ENCODE measurements at places on chromosomes 6 and 20.
A peak's percentile ranks its signal among the peaks of the same experiment; 100 is the strongest.

DNA sequence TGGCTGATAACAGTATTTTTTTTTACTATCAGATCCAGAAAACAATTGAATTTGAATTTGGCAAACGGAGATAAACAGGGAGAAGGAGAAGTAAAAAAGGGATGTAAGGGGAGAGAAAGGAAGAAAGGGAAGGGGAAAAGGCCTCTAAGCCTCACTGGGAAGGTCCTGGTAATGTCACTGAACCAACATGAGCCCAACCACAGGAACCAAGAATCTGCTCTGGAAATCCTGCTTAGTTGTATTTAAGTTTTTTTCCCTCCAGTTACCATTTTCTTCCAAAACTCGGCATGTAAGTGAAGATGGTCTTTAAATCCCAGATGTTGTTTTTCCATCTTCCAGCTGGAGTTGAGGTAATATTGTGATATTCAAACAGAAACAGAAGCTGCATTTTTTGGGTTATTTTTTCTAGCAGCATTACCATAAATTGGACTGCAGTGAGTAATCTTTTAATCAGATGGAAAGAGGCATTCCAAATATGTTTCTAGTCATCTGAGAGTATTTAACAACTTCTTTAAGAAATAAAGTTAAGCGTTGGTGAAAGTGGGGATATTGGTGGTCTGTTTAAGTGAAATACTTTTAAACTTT is 91.1 kb downstream of the TXNDC5 start:
- DNase-seq, result no peak

DNA sequence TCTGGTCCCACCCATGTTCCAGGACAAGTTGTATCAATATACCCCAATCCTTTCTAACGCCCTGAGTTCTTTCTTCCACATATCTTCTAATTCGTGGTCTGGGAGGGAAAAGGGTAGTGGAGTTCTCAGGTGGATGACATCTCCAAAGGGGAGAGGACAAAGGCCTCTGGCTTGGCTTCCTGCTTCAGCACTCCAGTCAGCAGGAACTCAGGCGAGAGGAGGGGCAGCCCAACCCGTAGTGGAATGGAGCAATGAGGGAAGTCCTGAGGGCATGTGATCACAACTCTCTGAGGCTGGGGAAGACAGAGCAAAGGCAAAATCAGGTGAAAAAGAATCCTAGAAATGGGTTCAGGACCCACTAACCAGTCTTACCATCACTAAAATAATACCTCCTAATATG is 9.6 kb upstream of the NRM start:
- no peak for DNase-seq

GRCh38 chr20:64261138-64261537 is 5.6 kb downstream of the PCMTD2 start:
- no peak for DNase-seq

DNA sequence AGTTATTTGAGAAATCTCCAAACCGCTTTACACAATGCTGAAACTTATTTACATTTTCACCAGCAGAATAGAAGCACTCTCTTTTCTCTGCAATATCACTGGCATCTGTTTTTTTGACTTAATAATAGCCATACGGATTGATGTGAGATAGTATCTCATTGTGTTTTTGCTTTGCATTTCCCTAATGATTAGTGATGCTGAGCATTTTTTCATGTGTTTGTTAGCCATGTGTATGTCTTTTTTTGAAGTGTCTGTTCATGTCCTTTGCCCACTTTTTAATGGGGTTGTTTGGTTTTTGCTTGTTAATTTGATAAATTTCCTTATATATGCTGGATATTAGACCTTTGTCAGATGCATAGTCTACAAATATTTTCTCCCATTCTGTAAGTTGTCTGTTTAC is 73.6 kb downstream of the FBXO5 start:
- no peak for DNase-seq

DNA sequence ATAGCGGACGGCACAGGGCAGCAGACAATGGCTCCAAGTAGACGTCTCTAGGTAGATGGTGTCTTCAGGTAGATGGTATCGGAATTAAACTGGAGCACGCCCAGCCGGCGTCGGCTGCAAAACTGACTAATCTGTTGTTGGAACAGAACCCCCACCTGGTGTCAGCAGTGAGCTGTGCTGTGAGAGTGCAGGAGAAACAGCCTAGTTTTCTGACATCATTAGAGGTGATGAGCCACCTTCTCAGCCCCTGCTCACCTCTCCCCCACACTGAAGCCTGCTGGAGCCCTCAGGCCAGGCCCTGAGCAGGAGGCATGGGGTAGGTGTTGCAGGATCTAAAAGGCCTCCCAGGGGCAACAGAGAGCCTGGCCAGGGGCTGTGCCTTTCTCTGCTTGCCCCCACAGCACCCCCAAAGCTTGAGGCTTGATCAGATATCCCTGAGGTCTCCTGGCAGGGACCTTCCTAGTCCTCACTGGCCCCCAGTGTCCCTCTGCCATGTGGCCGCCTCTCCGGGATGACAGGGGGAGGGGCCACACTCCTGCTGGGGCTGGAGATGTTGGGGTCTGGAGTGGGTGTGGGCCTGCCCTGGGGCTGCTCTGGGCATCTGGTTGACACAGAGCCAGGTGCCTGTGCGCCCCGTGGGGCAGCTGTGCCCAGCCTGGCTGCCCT is 6.9 kb upstream of the HELZ2 start:
- DNase-seq, result peak; percentile 83

GRCh38 chr6:149451376-149452036 is 33.3 kb downstream of the ZC3H12D start:
- DNase-seq, result no peak

GRCh38 chr20:859751-860231 is 26.3 kb downstream of the FAM110A start:
- DNase-seq, result no peak

GRCh38 chr6:156657296-156657695 is 119.9 kb upstream of the ARID1B start:
- DNase-seq, result no peak

DNA sequence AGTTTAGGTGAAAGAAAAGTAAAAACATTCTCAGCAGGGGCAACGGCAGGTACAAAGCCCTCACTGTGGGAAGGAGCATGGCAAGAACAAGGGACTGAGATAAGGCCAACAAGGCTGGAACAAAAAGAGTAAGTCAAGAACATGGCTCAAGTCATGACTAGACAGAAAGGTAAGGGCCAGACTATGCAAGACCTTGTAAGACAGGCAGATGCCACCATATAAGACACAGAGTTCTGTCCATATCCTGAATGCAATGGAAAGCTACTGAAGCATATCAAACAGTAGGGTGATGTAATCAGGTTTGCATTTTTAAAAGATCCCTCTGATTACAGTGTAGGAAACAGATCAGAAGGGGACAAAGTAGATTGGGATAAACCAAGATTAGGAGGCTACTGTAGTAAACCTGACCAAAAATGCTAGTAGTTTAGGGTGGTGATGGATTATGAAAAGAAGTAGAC is 5.5 kb downstream of the REV3L start:
- DNase-seq, result no peak

DNA sequence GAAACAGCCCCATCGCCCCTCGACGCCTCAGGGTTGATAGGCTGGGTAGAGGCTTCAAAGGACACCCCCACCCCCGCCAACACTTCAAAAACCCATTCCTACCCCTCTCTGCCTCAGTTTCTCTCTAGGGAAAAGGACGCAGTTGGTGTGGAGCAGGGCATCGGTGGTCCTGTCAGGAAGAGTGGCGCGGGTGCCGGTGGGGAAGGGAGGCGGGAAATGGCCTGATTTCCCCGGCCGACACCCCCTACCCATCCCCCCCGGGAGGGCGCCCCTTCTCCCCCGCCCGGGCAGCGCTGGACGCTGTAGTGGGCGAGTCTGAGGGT is 367 bp downstream of the NRSN2 start:
- DNase-seq, result no peak

DNA sequence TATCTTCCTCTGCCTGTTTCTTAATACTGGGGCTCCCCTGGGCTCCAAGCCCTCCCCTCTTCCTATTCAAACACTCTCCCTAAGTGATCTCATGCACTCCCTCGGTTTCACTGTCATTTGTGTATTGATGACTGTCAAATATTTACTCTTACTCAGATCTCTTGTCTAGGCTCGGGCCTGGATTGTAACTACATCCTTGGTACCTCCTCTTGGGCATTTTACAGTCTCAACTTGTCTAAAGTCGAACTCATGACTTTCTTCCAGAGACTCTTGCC is 189.4 kb upstream of the PRDM1 start:
- DNase-seq, result no peak

DNA sequence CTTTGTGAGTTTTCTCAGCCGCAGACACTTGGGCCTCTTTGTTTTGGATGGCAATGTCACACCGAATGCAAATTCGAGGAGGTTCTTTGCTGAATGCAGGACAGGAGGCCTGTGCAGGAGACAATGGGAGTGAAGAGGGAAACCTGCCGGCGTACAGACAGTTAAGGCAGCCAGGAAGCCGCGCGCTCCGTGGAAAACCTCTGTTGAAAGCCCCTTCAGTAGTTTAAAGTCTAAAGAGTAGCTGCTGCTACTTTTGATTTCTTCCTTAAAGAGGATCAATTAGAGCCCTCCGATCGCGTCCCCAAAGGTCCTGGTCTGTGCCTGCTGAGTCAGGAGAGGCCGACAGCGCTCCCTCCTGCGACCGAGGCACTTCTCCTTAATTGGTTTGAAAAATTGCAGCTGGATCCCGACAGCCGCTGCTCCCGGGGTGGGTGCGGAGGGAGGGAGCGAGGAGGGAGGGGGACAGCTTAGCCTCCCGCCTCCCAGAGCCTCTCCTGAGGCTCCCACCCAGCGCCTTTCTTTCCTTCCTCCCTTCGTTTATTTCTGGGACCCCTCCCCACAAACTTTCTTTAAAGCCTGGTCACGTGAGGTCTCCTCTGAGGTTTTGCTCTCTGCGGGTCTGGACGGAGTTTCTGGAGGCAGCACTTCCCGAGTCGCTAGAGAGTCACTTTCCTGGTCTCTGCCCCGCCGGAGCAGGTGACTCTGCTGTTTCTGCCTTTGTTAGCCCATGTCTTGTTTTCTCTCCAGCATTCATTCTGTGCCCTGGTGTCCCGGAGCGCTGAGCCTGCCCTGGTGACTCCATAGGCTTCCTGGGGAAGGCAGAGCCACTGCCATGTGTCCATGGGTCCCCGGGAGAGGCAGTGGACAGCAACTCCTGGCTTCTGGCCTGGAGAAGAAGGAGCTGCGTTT is 22.3 kb upstream of the RPP40 start:
- DNase-seq, result no peak

- no peak for DNase-seq
These were observed 95.6 kb upstream of the ISM1 start for GRCh38 chr20:13125486-13125885.

- DNase-seq, result no peak
These were observed 44.5 kb downstream of the UST start for GRCh38 chr6:148791372-148791771.

- no peak for DNase-seq
These were observed 75.3 kb downstream of the TNFRSF21 start for GRCh38 chr6:47234266-47234933.

GRCh38 chr6:108133594-108134179 is 32.1 kb upstream of the NR2E1 start:
- DNase-seq, result no peak

GRCh38 chr6:47380251-47380650 is 70.5 kb upstream of the TNFRSF21 start:
- no peak for DNase-seq

DNA sequence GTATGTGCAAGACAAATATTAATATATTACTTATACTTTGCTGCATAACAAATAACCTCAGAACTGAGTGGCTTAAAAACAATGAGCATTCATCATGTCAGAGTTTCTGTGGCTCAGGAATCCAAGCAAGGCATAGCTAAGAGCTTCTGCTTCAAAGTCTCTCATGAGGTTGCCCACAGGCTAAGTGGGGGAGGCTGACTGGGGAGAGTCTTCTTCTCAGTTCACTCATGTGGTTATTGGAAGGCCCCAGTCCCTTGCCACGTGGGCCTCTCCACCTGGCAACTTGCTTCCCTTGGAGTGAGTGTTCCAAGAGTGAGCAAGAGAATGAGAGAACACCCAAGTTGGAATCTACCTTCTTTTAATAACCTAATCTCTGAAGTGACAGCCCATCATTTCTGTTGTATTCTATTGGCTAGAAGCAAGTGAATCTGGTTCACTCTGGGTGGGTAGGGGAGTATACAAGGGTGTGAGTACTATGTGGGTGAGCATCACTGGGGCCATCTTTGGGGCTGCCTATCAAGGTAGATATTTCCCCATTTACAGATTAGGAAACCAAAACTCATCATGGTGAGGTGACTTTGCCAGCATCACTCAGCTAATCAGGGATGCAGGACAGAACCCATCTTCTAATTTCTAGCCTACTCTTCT is 36.0 kb downstream of the DNAH8 start:
- no peak for DNase-seq

DNA sequence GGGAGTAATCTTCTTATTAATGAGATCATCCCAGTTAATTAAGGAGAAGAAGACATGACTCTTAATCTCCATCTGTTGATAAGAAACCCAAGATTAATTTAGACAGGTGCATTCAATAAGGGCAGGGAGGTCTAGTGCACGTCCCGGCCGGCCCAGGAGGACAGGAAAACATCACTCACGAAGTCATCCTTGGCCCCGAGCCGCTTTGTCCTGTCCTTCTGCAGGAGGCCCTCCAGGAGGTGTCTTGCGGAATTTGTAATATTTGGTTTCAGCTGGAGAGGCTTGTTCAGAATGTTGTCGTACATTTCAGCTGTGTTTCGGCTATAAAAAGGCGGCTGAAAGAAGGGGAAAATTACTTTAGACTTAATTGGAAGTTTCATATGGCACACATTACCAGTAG is 118.4 kb upstream of the SLC2A12 start:
- DNase-seq, result no peak

DNA sequence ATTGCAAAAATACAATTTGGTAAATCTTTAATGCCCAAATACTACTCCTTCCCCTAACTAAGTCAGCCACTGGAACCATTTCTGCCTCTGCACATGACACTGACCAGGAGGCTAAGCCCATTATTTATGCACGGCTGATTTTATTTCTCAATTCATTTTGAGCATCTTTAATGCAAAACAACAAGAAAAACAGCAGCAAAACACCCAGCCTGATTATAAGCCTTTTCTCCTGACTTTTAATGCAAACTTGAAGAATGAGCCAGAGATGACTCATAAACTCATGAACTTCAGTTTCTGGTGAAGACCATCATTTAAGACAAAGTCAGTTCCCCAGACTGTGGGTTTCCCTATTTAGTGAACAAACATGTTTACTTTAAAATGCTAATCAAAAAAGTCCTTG is 51.6 kb downstream of the CYP24A1 start:
- no peak for DNase-seq

DNA sequence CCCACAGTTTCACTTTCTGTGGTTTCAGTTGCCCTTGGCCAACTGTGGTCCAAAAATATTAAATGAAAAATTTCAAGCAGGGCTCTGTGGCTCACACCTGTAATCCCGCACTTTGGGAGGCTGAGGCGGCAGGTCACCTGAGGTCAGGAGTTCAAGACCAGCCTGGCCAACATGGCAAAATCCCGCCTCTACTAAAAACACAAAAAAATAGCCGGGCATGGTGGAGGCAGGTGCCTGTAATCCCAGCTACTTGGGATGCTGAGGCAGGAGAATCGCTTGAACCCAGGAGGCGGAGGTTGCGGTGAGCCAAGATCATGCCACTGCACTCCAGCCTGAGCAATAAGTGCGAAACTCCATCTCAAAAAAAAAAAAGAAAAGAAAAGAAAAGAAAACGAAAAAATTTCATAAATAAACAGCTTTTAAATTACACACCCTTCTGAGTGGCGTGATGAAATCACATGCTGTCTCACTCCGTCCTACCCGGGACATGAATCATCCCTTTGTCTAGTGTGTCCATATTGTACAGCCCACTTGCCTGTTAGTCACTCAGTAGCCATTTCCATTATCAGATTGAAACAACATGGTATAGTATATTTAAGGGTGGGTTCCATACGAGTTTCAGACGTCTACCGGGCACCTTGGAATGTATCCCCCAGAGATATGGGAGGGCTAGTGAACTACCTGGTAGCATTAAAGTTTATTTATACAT is 11.7 kb downstream of the PTPRK start:
- DNase-seq, result no peak

GRCh38 chr6:41546475-41546865 is 289 bp downstream of the FOXP4 start:
- peak; percentile 51 for DNase-seq
